ENCODE measurements at places on chromosomes 2 and 18.

- no peak for DNase-seq
Measured at GRCh38 chr2:180507028-180507427, 473.4 kb upstream of the UBE2E3 start.

DNA sequence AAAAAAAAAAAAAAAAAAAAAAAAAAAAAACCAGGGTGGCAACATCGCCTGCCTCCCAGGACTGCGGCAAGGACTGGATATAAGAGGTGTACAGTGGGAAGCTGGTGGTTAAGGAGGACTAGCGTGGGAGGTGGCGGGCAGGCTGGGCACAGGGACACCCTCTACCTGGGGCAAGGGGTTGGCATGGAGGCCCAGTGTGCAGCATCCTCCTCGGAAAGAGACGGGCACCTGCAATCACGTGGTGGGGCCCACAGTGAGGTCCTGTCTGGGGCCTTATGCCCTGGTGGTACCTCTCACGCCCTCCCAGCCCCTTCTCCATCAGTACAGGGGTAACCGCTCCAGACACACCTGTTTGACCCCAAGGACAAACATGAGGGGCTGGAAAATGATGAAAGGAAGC lies 27.9 kb downstream of the PXDN start:
- DNase-seq, result no peak

GRCh38 chr18:74831571-74832250 lies 234.0 kb downstream of the ZNF407 start:
- no peak for DNase-seq

GRCh38 chr2:43462866-43463641 lies 132.8 kb downstream of the THADA start:
- DNase-seq, result no peak

- DNase-seq, result no peak
Measured at GRCh38 chr2:98768384-98769113, 37.6 kb upstream of the MGAT4A start.

DNA sequence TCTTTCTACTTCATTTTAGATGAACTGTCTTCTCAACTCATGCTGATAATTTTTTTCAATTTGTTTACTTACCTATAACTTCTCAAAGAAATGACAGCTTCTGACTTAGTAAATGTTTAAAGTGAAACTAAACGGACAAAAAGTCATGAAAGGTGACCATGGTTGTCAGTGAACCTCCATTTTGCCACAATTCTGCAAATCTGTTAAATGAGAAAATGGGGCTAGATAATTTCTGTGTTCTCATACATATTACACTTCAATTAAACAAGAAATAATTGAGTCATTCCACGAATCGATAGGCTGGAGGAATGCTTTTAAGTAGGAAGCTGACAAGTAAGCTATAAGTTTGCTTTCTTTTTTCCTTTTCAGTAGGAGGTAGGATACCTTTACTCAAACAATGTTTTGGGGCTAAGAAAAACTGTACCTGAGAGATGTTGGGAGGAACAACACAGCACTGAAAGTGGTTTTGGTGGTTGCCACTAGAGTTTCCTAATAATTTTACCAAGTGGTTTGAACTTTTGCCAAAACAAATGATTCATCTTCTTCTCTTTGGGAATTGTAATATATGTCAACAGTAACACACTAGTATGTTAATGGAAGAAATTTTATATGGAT lies 17.1 kb downstream of the DYNAP start:
- DNase-seq, result no peak

GRCh38 chr2:236976266-236977062 lies 109.2 kb upstream of the COPS8 start:
- DNase-seq, result no peak

GRCh38 chr2:158688721-158689120 lies 106.4 kb upstream of the DAPL1 start:
- DNase-seq, result no peak

DNA sequence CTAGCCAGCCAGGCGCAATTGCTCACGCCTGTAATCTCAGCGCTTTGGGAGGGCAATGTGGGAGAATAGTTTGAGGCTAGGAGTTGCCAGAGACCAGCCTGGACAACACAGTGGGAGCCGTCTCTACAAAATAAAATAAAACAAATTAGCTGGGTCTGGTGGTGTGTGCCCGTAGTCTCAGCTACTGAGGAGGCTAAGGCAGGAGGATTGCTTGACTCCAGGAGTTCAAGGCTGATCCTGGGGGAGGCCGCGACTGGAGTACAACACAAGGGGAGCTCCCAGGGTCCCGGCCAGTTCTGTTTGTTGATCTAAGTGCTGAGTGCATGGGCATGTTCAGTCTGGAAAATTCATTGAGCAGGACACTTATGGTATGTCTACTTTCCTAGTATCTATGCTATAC lies 2.6 kb downstream of the ST3GAL5 start:
- no peak for DNase-seq

GRCh38 chr2:168705534-168706470 lies 96.6 kb upstream of the NOSTRIN start:
- no peak for DNase-seq

GRCh38 chr2:166238176-166238575 lies 110.4 kb upstream of the SCN1A start:
- DNase-seq, result no peak

- no peak for DNase-seq
Measured at GRCh38 chr18:79856119-79857007, 58.6 kb downstream of the KCNG2 start.

GRCh38 chr2:4515871-4516761 lies 812.7 kb downstream of the DCDC2C start:
- no peak for DNase-seq

DNA sequence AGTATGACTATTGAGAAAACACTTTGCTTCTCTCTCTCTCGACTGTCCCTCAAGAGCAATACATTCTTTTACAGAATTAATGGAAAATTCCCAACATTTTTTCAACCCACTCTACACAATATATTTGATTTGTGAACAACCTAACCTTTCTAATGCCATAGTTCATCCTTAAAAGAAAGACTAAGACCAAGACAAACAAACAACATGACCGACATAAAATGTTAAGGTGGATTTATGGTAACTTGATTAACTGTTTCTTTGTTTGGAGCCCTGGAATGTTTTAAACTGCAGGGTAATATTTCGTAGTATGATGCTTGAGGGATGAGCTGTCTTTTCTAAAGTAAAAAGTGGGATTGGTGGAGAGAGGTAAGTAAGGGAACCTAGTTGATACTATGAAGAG lies 738.2 kb downstream of the MBD2 start:
- no peak for DNase-seq

DNA sequence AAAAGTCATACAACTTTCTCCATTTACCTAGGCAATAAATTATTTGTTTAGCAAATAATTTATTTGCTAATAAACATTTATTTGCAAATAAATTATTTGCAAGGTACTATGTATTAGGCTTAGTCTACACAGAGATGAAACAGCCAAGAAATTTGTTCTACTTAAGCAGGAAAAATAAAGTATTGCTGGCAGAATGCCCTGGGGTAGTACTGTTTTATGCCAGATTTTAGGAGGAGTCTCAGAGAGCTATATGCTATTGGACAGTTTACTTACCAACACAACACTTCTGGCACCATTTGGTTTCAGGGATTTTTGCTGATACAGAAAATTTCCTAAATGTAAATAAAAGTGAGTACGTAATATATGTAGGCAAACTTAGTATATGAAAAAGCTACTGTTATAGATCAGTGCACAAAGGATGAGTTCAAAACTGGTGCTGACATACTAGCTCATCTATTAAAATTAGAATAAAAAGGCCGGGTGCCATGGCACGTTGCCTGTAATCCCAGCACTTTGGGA lies 23.2 kb upstream of the CDKL4 start:
- no peak for DNase-seq

DNA sequence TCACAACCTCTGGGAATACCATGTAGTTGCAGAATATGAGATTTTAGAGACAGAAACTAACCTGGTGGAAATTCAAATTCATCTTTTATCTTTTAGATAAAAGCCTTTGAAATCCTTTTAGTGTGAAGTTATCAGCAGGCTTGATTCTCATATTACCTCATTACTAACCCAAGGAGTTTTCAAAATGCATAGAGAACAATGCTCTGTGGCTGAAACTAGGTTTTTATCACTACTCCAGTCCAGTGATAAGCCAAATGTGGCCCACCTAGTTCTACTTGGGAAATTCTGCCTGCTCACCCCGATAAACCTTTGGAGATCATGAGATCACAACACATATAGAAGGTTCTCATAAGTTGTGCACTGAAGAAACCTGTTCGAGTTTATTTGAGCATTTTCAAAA lies 121.7 kb downstream of the MMADHC start:
- DNase-seq, result no peak

DNA sequence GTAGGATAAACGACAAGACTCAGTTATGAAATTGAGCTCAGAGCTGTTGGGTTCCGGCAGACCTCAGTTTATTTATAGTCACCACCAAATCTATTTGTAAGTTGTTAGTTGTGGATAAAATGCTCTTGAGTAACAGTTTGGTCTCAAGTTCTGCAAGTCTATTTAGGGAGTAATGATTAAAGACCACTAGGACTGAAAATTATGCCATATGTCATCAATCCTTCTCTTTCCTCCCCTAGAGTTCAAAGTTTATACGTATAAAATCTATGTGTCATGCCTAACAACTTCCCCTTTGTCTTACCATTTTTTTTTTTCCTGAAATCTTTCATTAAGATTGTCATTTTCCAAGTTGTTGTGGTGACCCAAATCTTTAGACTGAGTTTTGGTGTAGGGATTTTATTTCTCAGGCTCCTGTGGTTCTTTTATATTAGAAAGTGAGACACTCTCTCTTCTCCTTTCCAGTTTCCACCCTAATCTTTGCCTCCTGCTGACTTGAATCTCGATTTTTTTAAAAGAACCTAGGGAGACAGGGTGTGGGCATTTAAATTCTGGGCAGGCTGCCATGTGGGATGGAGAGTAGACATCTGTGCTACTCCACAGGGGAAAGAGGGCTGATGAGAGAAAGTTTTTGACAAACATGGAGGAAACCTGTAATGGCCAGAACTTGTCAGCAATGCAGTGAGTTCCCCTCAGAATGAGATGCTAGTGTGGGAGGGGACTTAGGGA lies 51.0 kb downstream of the LAMA3 start:
- no peak for DNase-seq

GRCh38 chr18:199214-199613 lies 40.9 kb downstream of the USP14 start:
- no peak for DNase-seq

DNA sequence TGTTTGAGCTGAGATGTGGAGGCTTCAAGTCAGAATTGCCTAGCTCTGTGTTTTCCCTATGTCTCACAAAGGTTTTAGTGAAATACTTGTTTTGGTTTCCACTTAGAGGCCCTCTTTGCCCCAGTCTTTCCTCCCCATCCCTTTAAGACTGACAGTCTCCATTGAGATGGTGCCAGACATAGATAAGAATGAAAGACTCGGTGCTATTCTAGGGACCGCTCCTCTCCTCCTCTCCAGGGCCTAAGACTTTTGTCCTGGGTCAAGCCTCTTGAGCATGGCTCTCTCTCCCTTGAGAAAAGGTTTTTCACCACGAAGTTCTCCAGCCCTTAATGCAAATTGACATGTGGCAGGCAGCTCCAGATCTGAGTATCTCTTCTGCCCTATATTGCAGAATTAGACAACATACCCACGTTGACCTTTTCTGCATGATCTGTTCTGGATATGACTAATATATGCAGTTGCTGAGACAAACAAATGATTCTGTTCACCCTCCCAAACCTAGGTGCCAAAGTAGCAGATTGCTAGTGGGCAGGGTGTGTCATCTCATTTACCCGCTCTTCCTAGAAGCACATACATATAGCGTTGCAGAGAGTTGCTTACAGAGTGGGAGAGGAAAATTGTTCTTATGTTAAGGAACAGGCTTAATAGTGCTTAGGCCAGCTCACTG lies 47.5 kb upstream of the ACSL3 start:
- no peak for DNase-seq

GRCh38 chr2:96499061-96499960 lies 5.8 kb downstream of the NEURL3 start:
- no peak for DNase-seq

DNA sequence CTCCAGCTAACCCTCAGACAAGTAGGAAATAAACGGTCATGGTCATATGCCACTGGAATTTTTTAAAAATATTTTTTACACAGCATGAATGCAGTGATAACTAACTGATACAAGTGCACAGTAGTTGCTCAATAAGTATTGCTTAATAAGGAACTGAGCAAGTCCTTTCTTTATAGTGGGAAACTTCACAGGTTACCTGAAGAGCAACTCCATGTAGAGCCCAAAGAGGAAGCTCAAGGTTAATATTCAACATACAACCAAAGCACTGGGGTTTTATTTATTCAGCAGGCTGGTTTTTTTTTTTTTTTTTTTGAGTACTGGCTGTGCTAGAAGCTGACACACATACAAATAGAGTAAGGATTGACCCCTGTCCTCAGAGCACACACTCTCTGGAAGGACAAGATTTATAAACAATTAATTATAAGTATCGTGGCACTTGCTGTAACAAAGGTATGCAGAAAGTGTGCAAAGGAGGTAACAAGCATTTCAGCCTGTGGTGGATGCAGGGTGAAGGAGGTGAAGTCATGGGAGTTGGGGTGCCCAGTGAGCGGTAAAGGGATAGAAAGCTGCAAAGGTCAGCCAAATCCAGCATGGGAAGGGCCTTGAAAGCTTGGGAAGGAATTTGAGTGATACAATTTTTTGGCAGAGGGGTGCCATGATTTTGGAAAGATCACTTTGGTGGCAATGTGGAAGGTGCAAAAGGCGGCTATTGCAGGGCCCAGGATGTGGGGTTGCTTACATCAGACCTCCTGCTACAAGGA lies 52.7 kb downstream of the ATOH8 start:
- no peak for DNase-seq

- DNase-seq, result no peak
Measured at GRCh38 chr2:88180605-88181240, 10.6 kb downstream of the THNSL2 start.

DNA sequence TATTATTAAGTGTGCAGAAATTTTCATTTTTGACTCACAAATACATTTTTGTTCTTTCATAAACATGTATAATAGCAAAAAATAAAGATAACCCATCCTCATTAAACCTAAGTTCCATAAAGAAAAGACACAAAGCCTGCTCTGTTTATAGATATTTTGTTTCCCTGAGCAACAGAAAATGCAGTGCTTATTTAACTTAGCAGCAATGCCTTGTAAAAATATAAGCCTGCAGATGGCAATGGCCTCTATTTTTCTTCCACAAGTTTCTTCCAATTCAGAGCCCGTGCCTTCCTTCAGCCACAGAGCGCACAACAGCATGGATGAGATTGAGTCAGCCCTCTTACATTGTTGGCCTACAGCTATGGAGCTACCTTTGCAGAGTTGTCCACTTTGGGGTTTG lies 43.6 kb downstream of the PKP4 start:
- DNase-seq, result no peak

GRCh38 chr2:34949316-34949715 lies 1350.2 kb upstream of the FAM98A start:
- DNase-seq, result no peak

- no peak for DNase-seq
Measured at GRCh38 chr2:158776231-158776630, 18.9 kb upstream of the DAPL1 start.

DNA sequence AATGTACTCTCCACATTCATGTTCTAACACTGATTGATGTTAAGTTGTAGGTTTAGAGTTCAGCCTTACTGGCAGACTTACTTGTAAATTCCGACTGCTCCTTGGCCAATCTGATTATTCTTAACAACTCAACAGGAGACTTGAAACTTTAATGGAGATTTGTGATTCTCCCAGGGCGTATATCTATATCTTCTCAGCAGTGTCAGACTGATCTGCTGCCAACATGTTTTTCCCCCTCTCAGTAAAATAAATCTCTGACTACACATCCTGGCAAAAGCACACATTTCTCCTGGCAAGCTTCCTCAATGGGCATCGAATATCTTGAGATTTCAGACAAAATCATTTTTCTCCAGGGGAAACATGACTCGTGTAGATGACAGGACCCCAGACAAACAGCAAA lies 1041.2 kb downstream of the DPP10 start:
- DNase-seq, result no peak
